ENCODE measurements at places on chromosomes 13 and 19. TPM values are rescaled to one million over a fixed set of nuclear protein-coding genes. Genes with fewer than 3 reads are reported as not detected.

GRCh38 chr19:57436417-57436816 lies 1.3 kb downstream of the ZNF749 start:
- DNase-seq: no peak

DNA sequence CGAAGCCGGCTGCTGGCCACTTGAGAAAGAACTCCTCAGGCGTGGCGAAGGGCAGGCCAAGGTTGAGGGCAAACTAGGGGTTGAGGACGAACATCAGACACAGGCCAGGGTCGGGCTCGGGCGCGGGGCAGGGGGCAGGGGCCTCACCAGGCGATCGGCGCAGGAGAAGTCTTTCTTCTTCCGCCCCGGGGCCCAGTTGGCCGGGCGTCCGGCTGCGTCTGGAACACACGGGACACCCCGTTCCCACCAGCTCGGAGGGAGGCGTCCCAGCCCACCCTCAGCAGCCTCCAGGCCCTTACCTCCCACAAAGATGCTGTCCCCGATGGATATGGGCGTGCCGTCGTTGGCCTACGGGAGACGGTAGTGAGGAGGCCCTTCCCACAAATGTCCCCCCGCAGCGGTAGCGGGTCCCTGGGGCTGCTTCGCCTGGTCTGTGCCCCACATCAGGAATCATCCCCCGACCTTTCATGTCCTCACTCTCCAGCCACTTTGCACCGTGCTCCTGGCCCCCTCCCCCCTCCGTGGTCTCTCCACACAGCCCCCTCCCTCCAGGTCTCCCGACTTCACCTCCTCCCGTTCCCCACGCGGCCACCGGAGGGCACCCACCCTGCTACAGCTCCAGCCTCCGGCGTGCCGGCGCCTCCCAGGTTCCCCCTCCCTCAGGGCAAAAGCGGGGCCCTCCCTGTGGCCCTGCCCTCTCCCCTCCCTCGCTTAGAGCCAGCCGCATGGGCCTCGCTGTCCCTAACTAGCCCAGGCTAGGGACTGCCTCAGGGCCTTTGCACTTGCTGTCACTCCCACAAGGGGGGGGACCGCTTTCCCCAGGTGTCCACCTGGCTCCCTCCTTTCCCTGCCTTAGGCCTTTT lies 4.8 kb downstream of the PNKP start:
- DNase-seq: peak; percentile 47

DNA sequence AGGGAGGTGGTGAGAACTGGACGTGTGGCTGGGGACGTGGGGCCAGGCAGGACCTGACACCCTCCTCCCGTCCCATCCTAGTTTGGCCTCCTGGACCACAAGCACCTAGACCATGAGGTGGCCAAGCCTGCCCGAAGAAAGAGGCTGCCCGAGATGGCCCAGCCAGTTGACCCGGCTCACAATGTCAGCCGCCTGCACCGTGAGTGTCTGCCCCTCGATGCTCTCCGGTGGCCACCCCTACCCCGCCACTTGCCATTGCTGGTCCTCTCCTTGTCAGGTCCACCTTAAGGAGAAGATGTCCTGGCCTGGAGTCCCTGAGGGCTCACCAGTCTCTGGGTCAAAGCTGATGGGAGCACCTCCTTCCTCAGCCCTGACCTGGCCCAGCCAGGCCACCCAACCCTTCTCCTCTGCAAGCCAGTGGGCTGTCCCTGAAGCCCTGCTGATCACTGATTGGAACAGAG lies 2.2 kb downstream of the ANGPTL4 start:
- no peak for DNase-seq

DNA sequence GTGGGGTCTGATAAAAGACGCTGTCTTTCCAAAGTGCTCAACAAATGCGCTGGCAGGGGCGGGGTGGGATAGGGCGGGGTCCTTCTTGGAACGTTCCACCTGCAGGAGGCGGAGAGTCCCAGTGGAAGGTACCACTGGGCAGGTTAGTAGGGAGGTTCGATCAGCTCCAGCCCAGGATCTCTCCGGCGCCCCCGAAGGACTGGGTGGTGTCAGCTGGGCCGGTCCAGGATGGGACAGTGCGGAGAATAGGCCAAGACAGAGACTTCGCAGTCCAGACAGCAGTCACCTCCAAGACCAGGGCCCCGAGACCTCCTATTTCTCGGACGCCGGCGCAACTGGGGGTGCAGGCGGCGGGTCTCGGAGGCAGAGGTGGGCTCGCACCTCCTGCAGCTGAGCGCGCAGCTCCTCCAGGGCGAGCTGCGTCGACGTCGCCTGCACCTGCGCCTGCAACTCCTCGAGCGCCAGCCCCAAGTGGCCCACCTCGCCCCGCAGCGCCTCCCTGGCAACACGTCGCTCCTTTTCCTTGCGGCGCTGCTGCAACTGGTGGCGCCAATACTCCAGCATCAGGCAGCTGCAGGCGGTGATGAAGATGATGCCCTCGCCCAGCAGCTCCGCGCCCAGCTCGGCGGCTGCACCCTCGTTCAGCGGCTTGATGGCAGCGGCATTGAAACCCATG lies 21.6 kb downstream of the VASP start:
- no peak for DNase-seq

- DNase-seq: no peak
Observed at GRCh38 chr13:24187185-24187584, 26.7 kb downstream of the SPATA13 start.

DNA sequence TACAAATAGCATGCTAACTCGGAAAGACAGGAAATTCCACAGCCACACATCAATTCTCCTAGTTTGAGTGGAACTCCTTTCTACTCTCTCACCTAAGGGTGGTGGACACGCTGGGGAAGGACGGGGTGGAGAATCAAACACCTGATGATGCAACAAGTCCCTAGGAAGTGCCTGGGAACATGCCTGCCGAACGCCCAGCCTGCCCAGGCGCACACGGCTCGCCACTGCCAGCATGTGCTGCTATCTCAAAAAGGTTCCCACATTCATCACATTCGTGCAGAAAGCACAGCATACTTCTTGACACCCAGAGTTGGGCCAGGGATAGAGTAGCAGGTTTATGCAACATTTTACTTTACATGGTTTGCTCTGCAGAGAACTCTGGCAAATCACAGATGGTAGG lies 164.6 kb downstream of the ABCC4 start:
- no peak for DNase-seq

DNA sequence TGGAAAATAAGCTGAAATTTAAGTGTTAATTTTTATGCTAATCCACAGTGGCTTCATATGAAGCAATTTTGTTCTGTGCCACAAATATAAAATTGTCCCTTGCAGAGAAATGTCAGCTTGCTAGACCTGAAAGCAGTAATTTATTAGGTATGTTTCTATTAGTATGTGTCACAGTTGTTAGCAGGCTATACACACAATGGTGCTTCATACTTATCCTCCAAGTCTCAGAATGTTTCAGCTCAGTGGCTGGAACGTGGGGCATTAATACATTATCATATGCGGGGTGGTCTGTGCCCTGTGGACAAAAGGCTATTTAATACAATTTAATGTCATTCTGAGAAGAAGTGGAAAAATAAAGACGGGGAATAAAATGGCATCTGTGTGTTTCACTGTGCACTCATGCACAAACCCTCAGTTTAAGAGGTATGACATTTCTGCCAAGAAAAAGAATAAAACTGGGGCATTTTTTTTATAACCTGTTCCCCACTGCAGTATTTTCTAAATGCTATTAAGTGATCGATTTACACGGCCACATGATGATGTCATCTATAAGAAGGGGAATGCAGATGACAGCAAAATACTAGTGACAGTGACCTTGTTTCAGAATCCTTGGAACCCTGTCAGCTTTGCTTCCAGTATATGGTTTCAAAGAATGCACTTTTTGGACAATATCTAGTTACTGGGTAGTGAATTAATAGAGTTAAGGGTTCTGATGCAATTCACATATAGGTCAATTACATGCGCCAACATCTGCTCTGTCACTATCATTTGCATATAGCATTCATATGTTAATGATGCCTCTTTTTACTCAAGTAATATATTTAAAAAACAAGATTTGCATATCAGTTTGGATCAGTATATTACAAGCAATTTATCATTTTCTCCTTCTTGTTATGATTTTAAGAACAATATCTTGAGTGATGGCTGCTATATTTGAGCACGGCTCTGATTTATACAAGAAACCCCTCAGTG lies 21.2 kb upstream of the ZNF536 start:
- no peak for DNase-seq

GRCh38 chr19:30228113-30228834 lies 143.9 kb upstream of the ZNF536 start:
- DNase-seq: peak; percentile 36

DNA sequence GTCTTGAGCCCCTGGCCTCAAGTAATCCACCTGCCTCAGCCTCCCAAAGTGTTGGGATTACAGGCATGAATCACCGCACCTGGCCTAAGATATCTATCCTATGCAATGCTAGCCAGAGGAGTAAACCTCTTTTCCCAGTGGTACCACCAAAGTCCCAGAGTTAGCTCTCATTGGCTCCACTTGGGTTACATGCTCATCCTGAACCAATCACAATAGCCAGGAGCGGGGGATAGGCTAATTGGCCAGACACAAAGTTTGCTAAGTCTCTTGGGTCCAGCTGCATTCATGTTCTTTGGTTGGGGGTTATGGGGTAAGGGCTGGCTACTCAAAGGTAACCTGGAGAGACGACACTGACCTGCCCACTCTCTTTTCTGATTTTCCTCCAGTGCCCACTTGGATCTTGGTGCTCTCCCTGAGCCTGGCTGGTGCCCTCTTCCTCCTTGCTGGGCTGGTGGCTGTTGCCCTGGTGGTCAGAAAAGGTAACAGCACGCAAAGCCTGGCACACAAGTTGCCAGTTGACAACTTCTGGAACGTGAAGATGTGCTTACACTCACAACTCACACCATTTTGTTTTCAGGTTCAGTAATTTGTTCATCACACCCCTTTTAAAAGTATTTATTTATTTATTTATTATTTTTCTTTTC lies 7.8 kb downstream of the C19orf38 start:
- no peak for DNase-seq

DNA sequence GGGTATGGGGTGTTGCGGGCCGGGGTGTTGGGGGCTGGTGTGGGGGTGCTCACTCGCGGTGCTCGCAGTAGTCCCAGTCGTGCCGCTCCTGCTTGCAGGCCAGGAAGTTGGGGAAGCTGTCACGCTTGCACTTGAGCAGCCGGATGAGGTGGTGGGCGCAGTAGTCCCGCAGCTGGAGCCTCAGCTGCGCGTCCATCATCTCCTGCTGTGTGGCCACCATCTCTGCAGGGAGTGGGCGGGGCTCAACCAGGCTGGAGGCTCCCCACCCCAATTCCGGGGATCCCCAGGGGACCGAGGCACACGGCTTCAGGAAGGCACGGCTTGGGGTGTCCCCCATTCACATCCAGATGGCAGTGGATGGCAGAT lies 5.2 kb downstream of the NDUFB7 start:
- no peak for DNase-seq

GRCh38 chr19:9070066-9070465 lies 16.8 kb upstream of the OR1M1 start:
- no peak for DNase-seq

DNA sequence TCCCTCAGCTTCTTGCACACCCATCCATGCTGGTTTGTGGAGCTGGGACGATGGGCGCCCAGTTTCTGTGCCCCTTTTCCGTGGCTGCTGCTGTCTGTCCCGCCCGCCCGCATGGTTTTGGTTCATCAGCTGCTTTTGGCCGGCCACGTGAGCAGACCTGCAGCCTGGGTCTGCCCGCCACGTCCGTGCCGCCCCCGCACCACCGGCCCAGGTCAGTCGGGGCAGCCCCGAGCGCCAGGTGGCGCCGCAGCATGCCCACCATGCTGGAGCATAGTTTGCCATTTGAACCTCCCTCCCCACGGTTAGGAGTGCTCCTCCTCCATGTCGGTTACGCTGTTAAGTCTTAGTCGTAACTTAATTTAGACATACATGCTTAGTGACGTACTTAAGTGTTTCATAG lies 15.3 kb upstream of the RPS15 start:
- no peak for DNase-seq

The FGF22 gene
- not detected for total RNA-seq

- no peak for DNase-seq
Observed at GRCh38 chr13:23510979-23511735, 59.1 kb upstream of the TNFRSF19 start.

The LAIR1 gene
- 5.9 TPM for total RNA-seq

The ATCAY gene
- total RNA-seq: not detected

- DNase-seq: no peak
Observed at GRCh38 chr13:34278780-34279179, 460.8 kb downstream of the RFC3 start.

The TNNT1 gene
- 50.2 TPM for total RNA-seq

The SH3GL1 gene
- total RNA-seq: 19.1 TPM

The NFIX gene
- 171 TPM for total RNA-seq

DNA sequence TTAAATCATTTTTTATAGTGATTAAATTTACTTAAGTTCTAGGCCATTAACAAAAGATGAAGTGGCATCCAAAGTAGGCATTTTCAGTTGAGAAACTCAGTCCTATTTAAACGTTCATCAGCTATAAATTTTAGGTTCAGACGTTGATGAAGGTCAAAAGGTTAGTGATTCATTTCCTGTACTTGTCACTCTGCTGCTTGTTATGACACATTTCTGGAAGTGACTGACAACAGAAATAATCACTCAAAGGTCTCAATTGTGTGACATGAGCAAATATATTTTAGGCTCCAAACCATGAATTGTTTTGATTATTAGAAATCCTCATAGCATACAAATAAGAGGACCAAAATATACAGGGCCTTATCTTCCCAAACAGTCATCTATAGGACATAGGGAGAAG lies 10.3 kb upstream of the EDNRB start:
- no peak for DNase-seq

GRCh38 chr13:98575904-98576199 lies 1.1 kb downstream of the STK24 start:
- no peak for DNase-seq

The ZNF439 gene
- 3.7 TPM for total RNA-seq

- DNase-seq: no peak
Observed at GRCh38 chr13:86906127-86906874, 764.9 kb upstream of the SLITRK5 start.

DNA sequence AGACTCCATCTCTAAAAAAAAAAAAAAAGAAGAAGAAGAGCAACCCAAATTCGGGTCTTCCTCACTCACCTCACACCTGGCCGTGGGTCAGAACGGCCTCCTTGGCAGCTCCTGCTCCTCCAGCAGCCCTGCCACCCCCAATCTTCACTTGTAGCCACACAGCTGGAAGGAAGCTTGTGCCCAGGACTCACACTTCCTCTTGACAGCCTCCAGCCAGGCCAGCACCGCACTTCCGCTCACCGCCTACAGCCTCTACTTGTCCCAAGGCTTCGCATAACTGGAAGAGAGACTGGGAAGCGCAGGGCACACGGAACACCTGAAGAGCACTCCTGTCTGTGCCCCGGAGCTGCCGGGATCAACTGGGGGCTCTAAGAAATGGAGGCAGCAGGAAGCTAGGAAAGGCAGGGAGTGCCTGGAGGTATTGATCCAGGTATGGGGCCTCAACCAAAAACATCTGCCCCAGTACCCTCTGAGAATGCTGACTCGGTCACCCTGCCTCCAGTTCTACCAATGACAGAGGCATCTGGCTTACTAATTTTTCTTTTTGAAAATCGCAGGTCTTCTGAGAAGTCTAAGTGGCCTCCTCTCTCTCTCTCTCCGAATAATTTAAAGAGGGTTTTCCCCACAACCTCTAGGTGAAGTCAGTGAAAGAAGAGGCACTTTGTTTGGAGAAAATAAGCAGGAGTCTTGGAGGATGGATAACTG lies 31.1 kb upstream of the ATP12A start:
- no peak for DNase-seq

Data from left ventricle myocardium superior (tissue), 1 donor.